Thymus (tissue), 14 donors: ENCODE measurements at places on chromosomes 2 and 18. TPM values are rescaled to one million over a fixed set of nuclear protein-coding genes. Genes with fewer than 3 reads are reported as not detected.

The ANKRD62 gene
- not detected for total RNA-seq

The CPLX4 gene
- total RNA-seq = 0.05 TPM

The RASGRP3 gene
- 6.5 TPM for total RNA-seq

DNA sequence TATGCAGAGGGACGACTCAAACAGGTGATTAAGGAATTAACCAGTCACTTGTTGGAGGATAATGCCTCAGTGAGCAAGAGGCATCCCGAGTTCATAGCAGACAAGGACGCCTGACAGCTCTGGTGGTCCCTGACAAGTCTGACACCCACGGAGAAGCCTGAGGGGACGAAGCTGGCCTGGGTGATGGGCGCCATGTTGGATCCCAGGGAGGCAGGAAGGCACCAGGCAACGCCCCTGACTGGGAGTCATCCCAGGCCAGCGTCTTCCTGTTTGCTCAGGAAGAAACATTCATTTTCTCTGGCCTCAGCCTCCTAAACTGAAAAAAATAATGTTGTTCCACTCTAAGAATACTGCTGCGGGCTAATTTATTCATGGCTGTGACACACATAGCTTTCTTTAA, 92.1 kb upstream of the ATP8B1 start:
- DNase-seq = no peak

DNA sequence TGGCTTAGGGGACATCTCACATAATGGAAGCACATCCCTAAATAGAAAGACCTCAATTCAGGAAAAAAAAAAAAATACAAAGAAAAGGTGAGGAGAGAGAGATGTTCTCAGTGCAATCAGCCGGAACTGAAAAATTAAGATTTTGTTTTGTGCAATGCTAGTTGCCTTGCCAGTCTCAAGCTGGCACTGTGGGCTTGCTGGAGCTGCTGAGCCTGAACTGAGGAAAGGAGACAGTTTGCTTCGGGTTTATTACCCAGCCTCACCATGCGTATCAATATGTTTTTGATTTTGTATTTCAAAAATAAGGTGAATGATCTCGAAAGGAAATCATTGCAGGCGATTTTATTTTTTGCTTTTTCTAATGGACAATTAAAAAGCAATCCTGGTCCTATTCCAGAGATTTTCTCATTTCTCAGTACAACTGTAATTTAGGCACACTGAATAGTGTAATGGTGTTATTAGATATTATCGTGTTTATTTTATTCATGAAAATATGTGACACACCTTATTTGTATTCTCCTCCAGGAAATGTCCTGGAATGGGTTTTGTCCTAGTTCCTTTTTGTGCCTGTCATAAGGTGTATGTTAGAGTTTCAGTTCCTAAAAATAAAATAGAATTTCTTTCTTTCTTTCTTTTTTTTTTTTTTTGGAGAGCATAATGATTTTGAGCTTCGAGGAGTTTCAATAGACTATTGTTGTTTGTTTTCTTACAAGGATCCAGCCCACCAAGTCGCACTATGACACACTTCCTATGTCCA, 72.8 kb upstream of the ZEB2 start:
- DNase-seq = no peak

GRCh38 chr2:151357359-151357758, at the start of gene TNFAIP6:
TNFAIP6 (plus strand) TSS chr2:151357592; CDS start chr2:151357667, 75 bp downstream.
- no peak for DNase-seq

DNA sequence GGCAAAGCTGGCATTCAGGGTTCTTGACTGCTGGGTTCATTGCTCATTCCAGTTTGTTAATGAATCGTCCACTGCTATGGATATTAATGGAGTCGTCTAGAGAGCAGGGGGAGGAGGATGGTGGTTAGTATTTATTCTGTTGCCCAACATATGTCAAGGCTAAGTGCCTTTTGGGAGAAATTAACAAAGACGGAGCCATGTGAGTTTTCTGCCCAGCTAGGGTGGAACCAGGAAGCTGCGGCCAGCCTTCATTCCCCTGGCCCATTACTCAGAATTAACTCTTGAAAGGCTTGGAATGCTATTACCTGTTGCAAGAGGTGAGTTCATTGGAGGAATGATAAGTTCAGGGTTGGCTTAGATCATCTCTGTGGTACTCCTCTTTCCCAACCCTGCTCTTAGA, 19.3 kb downstream of the IGFBP2 start:
- DNase-seq = no peak
